ENCODE measurements at places on chromosomes 7 and 10.

GRCh38 chr7:135320268-135320667 lies 86.6 kb downstream of the STRA8 start:
- DNase-seq = no peak

- DNase-seq = peak; percentile 74
Observed at GRCh38 chr7:4681886-4682620, at the start of gene FOXK1. TSS of gene FOXK1 (plus strand) at chr7:4682295. CDS start at chr7:4682309, 14 bp downstream.

DNA sequence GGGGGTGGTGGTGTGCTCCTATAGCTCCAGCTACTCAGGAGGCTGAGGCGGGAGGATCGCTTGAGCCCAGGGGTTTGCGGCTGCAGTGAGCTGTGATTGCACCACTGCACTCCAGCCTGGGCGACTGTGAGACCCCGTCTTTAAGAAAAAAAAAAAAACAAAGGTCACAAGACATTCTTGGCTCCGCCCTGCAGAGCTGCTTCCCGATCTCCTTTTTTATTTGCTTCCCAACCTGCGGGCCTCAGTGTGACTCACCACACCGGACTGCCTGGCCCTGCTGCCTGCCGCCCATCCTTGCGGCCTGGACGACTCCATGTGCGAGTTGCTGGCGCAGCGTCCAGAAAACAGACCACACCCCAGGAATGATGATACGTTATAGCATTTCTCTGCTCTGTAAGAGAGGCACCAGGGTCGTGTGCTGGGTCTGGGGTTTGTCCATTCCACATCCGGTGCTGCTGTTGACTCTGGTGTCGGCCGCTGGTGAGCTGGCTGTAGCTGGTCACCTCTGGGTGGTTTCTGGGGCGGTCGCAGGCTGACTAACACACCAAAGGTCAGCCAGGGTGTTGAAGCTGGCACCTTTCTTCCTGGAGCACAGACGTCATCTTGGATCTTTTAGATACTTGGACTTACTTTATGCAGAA lies 123.6 kb downstream of the TCF7L2 start:
- DNase-seq = no peak

DNA sequence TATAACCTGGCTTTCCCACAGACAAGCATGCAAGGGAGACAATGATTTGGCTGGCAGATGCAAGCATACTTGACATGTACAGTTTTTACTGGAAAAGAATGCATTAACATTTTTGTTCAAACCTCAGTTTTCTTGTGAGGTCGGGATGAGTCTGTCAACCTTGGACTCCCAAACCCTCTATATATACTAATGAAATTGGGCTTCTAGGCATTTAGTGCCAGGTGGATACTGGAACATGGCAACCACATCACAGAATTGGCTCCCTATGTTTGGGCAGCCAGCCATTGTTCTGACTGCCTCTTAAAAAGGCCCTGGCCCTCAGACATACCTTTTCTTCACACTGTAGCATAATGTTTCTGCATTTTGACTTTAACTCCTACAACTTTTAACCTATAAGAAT lies 39.1 kb downstream of the CDK6 start:
- DNase-seq = no peak

GRCh38 chr7:82975811-82976468 lies 186.7 kb downstream of the PCLO start:
- no peak for DNase-seq

- no peak for DNase-seq
Observed at GRCh38 chr7:98464558-98464940, 63.7 kb upstream of the BAIAP2L1 start.

DNA sequence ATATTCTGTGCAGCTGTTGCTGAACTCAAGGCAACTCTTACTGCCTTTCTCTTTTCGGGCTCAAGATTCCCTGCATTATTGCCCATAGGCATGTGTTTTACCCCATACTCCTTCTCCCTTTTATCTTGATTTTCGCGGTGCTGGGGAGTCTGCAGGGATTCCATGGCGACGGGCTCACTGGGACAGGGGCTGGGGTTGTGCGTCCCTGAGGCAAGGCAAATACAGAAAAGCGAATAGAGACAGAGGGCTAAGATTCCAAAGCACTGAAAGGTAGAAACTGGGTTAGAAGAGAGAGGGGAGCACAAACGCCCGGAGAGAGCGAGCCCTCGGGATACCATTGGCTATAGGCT lies 519 bp upstream of the RPP38 start:
- DNase-seq = no peak

DNA sequence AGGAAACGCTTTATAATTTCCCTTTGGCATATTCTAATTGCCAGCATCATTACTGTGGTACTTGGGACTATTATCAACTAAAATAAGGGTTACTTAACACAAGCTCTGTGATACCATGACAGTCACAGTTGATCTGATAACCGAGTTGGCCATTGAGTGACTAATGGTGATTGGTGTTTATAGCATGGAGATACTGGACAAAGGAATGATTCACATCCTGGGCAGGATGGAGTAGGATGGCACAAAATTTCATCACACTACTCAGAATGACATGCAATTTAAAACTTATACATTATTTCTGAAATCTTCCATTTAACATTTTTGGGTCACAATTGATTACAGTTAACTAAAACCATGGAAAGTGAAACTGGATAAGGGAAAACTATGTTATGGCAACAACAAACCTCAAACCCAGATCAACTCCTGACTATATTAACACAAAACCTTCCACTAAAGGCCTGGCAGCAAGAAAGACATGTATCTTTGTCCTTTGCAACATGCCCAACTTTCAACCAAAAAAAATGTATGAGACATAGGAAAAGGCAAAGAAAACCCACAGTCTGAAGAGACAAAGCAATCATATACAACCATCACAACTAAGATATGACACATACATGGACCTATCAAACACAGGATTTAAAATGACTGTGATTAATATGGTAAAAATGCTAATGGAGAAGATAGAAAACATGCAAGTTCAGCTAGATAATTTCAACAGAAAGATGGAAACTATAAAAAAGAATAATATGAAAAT lies 208.5 kb upstream of the NRP1 start:
- DNase-seq = no peak

GRCh38 chr7:21169667-21170580 lies 258.0 kb upstream of the SP4 start:
- no peak for DNase-seq

DNA sequence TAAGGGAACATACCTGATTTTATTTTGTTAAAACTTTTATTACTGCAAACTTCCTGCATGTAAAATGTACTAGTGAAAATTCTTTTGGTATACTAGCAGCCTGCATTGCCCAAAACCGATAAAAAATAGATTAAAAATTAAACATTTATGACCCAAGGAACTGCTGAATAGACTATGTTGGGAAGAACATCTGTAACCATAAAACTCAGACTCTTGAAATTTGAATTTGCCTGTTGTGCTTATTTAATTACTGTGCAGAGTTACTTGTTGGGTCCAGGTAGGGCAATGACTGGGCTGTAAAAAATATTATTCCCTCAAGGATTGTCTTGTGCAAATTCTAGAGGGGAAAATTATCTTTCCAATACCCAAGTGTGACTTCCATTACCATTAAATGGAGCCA lies 193.5 kb upstream of the PITRM1 start:
- no peak for DNase-seq

GRCh38 chr10:17578603-17579002 lies 38.6 kb downstream of the HACD1 start:
- no peak for DNase-seq

- DNase-seq = no peak
Observed at GRCh38 chr7:5437987-5438386, 14.4 kb upstream of the TNRC18 start.

GRCh38 chr10:100824886-100825285 lies 79.5 kb downstream of the PAX2 start:
- no peak for DNase-seq

DNA sequence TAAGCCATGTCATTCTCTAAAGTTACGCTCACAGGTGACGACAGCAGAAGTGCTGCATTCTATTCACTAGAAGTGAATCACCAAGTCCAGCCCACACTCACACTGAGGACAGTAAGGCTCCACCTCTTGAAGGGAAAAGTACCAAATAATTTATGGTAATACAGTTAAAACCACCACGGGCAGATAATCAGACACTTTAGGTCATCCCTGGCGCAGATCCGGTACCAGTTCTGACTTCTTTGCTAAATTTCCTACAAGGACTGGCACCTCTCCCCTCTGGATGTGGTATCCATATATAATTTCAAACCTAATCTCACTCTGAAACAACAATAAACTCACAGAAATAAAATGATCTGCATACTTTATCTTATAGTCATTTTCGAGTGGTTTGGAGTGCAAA lies 954.7 kb upstream of the GHITM start:
- DNase-seq = no peak

DNA sequence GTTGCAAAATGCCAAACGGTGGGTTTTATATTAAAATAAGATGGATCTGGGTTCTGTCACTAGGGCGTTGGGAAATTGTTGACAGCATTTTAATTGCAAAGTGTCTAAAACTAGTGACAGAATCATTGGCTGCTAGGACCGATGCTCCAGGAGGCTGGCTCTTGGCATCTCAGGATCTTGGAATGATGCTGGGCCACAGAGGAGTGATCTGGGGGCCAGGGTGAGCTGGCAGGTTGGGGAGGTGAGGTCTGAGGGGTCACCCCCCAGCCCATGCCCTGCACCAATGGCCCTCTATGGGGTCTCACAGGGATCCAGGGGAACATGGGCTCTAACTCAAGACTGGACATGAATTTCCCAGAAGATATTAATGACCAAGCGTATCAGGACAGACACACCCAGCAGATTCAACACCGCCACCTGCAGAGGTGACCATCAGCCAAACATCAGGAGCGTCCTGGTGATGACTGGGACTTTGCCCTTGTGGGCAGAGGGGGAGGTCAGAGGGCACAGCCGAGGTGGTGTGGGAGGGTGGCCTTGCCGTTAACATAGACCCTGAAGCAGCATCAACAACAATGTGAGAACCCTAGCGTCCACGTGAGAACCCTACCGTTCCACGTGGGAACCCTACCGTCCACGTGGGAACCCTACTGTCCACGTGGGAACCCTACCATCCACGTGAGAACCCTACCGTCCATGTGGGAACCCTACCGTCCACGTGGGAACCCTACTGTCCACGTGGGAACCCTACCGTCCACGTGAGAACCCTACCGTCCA lies 89.0 kb upstream of the PPP2R2D start:
- no peak for DNase-seq

DNA sequence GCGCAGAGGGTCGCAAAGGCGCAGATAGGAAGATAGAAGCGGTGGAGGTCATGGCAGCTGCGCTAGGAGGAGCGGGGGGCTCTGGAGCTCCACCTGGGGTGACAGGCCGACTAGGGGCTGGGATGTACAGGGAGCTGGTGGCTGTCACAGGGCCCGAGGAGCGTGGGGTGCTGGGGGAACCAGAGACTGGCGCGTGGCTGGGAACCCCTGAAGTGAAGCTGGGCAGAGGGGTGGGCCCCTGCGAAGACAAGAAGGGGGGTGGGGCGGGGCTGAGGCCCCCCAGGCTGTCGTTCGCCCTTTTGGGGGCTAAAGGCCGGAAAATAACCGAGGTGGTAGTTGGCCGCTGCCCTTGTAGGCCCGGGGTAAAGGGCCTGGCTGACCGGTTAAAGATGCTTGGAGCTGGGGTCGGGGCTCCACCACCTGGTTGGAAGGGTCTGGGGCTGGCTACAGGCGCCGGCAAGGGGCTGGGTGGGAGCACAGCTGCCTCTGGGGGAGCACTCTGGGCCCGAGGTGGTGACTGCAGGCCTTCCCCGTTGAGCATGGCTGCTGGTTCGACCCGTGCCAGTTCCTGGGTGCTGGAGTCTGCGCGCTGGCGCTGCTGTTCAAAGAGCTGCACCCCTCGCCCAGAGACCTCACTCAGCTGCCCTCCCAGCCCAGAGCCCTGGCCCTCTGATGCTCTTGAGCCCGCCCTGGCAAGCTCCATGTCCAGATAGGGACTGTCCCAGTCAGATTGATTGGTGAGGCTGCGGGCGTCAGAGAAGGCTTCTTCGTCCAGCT lies 6.8 kb upstream of the MYOZ1 start:
- DNase-seq = no peak

- no peak for DNase-seq
Observed at GRCh38 chr7:100888291-100888987, 1.1 kb downstream of the UFSP1 start.

GRCh38 chr7:84746353-84746752 lies 440.5 kb downstream of the SEMA3D start:
- no peak for DNase-seq

- DNase-seq = no peak
Observed at GRCh38 chr7:131124867-131125266, 202.8 kb upstream of the MKLN1 start.

DNA sequence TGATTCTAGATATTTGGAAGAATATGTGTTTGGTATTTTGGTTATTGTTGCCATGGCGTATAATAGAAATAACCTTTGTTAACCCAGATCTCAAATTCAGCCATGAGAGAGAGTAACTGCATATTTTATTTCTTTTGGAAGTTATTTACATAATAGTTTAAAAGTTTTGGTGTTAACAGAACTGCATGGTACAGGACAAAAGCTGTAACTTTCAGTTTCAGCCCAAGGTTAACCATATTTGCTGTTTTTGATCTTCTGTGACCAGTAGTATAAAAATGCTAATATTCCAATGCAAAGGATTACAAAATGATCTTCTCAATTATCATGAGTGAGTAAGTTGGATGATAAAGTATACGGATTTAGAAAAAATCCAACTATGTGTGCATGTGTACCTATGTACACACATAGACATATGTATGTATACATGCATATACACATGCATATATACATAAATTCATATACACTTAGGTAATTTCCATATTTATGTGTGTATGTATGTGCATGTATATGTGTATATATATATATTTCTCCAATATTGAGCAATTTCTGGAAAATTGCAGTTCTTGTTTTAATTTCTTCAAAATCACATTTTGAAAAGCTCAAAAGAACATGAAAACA lies 38.0 kb upstream of the PIP4K2A start:
- DNase-seq = no peak

- no peak for DNase-seq
Observed at GRCh38 chr7:24665564-24666294, 91.5 kb downstream of the GSDME start.

- no peak for DNase-seq
Observed at GRCh38 chr7:90005836-90006235, 148.4 kb upstream of the STEAP1 start.

GRCh38 chr10:127991543-127992255 lies 84.8 kb downstream of the PTPRE start:
- no peak for DNase-seq

DNA sequence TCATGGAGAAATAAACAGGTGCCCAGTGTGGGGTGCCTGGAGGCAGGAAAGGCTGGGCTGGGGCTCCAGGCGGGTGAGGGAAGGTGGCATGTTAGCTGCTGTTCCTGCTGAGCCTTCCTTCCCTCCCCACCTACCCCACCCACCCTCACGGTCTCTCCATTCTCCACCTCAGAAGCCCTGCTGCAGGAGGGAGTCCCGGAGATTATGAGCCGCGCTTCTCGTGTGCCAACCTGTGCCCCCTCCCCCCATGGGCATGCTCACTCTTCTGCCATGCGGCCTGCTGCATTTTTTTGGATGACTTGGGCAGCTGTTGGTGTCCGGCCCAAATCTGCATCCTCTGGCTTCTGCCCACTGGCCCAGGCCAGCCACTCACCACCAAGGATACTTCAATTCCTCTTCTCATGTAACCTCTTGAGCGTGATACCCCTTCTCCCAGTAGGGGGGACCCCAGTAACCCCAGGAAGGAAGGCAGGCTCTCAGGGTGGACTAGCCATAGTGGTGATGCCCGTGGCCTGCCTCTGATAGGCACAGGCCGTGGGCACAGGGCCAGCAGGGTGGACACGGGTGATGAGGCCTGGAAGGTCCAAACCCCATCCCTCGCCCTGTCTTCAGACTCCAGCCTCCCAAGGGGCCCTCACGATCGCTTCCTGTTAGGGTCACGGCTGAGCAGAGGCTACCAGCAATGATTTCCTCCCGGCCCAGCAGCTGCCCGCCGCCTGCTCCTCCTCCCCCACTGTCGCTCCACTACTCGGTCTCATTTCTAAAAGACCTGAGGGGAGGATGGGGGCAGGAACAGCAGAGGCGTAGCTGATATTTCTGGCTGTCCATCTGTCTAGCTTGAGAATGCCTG lies 27.8 kb downstream of the UNC5B start:
- DNase-seq = no peak

All from activated T-helper 1 cell treated with anti-CD3 and anti-CD28 coated beads, Interleukin-2, amount 50 U/mL, for 16 hours (primary cell).